ENCODE measurements at places on chromosomes 16 and 17.
A peak's percentile ranks its signal among the peaks of the same experiment; 100 is the strongest.

DNA sequence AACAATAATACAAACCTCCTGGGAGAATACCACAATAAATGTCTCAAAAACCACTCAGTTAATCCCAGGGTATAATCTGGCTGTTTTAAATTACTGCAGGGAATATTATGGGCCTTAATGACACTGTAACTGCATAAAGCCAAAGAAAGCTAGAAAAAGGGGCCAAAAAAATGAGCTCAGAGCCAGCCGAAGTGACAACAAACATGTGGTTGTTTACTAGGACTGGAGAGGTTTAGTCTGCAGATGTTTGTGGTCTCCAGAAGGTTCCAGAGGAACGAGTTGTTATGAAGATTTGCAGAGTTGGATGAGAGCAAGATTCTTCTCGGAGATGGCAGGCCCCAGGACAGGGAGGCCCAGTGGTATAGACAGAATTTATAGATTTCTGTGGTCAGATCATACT lies 97.1 kb upstream of the AKTIP start:
- DNase-seq = no peak

DNA sequence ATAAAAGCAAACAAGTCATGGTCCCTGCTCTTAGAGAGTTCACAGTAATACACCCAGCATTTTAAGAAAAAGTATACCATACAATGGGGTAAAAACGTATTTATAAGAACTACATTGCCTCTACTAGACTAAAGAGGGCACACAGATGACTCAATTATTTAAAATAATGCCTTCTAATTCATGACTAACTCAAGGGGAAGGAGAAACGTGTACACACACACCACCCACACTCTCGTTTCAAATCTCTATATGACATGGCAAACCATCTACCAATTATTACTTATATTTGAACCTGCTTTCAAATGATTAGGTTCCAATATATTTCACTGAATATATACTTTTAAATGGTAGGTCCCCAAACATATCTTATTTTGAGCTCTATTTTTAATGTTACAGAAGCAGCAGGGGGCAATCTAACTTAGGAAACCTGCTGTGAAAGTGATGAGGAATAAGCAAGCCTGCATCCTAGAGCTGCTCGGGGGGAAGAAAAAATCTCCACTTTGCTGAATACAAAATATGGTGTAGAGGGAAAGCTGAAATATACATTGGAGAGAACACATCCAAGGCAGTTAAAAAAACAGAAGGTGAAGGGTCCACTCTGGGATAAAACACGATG lies 232.4 kb upstream of the PSMD7 start:
- DNase-seq = no peak

GRCh38 chr16:457732-458400 lies 32.4 kb downstream of the RAB11FIP3 start:
- no peak for DNase-seq

DNA sequence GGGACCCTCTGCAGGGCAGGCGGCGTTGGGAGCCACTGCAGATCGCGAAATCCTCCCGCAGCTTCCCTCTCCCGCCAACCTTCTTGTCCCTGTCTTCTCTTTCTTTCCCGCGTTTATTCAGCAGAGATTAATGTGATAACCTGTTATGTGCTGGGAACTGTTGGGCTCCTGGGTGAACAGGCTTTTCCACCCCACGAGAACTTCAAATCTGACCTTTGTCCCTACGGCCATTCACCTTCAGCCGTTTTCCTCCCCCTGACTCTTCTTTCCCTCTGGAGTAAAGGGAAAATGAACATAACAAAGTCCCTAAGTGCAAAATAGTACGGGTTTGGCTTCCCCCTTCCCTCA lies 15.2 kb upstream of the KPNA2 start:
- no peak for DNase-seq

DNA sequence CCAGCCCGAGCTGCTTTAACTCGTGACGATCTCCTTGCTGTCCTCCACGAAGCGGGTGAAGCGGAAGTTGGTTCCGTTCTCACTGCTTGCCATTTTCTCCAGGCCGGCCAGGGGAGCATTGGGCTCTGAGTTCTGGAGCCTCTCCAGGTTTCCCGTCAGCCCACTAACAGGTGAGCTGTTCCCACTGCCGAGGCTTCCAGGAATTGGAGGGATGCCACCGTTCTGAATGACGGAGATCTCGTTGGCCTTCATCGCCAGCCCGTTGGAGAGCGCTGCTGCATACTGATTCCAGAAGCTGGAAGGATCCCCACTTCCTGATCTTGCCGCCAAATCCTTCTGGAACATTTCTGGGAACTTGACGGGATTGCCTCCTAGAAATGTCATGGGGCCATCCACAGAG lies 14.0 kb downstream of the SALL1 start:
- no peak for DNase-seq

GRCh38 chr16:85028685-85029407 lies 1.3 kb downstream of the KIAA0513 start:
- DNase-seq = peak; percentile 56

- peak; percentile 78 for DNase-seq
Observed at GRCh38 chr17:2814049-2814448, 17.8 kb downstream of the RAP1GAP2 start.

GRCh38 chr17:66172691-66173223 lies 19.2 kb downstream of the CEP112 start:
- no peak for DNase-seq

GRCh38 chr16:67406111-67406971 lies 9.9 kb downstream of the ZDHHC1 start:
- DNase-seq = no peak

- no peak for DNase-seq
Observed at GRCh38 chr16:89050119-89050867, 43.4 kb upstream of the ACSF3 start.

DNA sequence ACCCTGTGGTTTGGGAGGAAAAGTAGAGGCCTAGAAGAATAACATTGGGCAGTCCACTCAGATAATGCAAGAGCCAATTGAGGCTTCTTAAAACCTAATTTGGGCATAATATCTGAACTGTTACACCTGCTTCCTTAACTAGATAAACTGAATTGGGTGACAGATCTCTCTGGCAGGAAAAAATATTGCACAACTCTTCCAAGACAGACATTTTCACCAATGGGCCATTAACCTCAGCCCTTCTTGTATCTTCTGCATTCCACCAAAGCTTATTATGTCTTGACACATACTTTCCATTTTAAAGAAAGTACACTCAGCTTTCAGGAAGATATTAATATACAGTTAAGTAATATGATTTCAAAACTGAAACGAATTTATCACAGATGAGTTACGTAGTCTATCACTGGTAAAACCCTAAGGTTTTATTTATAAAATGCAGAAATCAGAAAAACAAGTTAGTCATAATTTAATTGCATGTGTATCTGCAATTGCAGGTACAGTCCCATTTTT lies 79.9 kb upstream of the MON1B start:
- no peak for DNase-seq

- no peak for DNase-seq
Observed at GRCh38 chr17:55296699-55297098, 31.9 kb downstream of the HLF start.

DNA sequence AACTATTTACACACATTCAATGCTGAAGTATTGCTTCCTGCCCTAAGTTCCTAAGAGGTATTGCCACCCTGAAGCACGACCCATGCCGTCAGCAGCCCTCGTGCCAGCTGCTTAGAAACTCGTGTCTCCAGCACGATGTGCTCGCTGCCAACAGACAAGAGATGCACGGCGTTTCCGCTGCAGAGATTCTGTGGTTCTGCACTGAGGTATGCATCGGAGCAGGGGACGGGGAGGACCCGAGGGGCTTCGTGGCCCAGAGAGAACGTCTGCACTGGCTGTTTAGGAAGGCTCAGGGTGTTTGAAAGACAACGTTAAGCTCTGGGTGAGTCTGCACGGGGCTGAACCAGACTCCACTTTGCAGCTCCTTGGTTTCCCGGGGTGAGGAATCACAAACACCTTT lies 82.7 kb upstream of the CREBBP start:
- DNase-seq = no peak

GRCh38 chr17:58304750-58305486 lies 23.7 kb downstream of the TSPOAP1 start:
- no peak for DNase-seq

DNA sequence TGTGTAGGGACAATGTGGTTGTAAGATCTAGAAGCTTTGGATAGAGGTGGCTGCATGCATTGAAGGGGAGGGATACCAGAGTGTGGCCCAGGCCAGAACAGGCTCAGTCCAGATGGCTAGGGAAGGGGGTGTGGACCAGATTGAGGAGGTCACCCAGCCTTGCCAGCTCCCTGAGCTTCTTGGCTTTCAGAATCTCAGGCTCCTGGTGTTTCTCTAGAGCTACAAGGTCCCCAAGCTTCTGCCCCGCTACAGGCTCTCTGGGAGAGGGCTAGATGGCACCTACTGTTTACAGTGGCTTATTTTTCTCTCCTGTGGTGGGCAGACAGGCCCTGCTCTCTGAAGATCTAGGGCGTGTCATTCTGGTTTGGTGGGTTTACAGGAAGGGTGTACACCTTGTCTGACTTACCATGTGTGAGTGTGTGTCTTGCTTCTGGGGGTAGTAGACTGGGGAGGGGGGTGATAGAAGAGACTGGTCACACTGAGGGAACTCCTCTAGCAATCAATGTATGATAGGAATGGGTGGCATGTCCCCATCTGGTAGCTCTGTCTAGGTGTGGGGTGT lies 1.1 kb downstream of the RARA start:
- no peak for DNase-seq

DNA sequence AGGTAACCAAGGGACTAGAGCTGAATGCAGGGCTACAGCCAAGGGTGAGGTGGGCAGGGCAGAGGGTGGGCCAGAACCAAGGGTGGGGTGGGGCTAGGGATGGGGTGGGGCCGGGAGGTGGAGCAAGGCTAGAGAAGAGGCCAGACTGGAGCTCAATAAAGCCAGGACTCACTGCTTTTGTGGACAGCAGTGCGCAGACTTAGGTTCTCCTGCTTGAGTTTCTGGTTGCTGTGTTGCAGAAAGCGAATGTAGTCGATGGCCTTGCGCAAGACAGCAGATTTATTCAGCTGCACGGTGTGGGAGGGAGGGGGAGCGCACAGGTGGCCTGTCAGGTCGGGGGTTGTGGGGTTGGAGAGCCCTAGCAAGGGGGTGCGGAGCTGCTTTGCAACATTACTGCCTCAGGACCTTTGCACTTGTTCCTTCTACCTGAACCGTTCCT lies 18.7 kb downstream of the SREBF1 start:
- DNase-seq = no peak

- DNase-seq = no peak
Observed at GRCh38 chr16:29883987-29884386, 15.4 kb downstream of the SEZ6L2 start.

DNA sequence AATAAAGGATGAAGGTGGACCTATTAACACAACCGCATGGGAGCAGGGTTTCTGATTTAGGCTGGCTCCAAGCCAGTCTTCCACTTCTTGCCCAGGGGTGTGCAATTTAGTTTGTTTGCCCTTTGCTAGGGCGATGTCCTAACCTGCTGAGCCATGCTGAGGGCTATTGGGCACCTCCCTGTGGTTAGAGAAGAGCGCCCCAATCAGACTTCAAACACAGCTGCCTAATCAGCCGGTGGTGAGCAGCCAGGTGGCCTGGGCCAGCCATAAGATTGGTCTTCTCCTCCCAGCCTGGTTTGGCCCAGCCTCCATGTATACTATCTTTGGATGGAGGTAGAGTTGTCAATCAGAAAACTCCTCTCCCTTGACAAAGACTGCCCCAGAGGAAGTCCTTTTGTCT lies 15.7 kb downstream of the TMEM94 start:
- DNase-seq = no peak

DNA sequence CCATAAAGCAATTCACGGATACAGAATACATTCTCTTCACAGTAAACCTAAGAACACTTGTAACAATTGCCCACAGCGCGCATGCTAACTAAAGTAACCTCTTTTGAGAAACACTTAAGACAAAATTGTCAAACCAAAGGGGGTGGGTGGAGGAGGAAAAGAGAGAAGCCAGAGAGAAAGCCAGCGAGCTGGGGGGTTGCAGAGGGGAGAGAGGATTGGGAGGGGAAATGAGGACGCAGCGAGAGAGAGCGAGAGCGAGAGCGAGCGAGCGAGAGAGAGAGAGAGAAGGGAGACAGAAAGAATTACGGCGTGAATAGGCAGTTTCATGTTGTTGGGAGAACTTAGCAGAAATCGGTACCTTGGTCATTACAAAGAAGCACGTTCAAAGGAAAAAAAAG lies 1.6 kb upstream of the HOXB7 start:
- DNase-seq = no peak

DNA sequence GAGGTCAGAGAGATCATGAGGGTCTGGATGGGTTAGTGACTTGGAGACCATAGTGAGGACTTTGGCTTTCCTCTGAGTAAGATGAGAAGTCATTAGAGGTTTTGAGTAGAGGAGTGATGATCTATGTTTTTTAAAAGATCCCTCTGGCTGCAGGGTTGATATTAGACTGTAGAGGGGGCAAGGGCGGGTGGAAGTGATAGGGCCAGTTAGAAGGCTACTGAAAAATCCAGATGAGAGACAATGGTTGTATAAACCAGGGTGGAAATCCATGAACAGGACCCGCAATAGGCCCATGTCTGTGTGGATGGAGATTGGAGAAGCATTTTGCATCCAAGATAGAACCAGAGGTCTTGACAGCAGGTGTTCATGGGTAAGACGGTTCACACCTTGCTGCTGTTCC lies 9.8 kb downstream of the ITGAL start:
- no peak for DNase-seq

- DNase-seq = no peak
Observed at GRCh38 chr16:79598063-79598347, 2.5 kb downstream of the MAF start.

GRCh38 chr17:73947281-73947965 lies 256.1 kb upstream of the RPL38 start:
- no peak for DNase-seq

- no peak for DNase-seq
Observed at GRCh38 chr16:58272855-58273254, 22.0 kb downstream of the PRSS54 start.

DNA sequence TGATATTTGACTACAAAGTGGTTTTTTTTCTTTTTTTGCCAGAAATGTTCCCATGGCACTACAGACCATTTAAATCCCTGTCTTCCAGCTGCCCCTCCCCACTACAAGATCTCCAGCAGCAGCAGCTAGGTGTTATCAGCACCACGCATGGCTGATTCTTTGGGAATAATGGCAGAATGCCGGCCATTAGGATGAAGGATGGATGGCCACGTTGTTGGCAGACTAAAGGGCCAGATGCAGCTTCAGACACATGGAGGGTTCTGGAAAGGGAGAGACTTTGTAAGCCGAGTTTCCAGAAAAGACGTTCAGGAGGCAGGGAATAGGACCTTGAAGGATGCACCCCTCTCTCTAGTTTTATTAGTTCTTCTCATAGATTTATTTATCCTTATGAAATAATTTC lies 10.3 kb upstream of the MED9 start:
- DNase-seq = no peak

- DNase-seq = no peak
Observed at GRCh38 chr17:64128787-64129514, 993 bp downstream of the ERN1 start.

DNA sequence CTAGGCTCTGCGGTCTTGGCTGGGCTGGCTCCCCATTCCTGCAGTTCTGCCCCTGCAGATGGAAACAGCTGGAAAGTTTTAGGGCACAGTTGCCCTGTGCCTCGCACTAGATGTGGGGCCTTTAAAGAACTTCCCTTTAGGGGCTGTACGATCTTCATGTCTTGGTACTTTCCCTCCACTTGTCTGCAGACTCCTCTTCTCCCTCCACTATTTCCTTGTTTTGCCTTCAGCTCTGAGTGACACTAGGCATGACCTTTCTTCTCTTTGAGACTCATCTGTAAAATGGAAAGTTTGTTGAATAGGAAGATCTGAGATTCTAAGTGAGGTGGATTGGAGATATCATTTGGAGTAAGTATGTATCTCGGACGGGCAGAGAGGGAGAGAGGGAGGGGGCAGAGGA lies 6.3 kb upstream of the TAC4 start:
- DNase-seq = no peak
